Fibroblast of the conjunctiva (primary cell): ENCODE measurements at places on chromosomes 13 and 19.

- no peak for DNase-seq
These were observed 8.6 kb upstream of the HIPK4 start for GRCh38 chr19:40398417-40399131.

GRCh38 chr19:55643003-55643886 lies at the start of gene ZNF581:
Gene ZNF581 (plus strand): TSS chr19:55643649. CDS start chr19:55644572, 923 bp downstream.
- DNase-seq = no peak

GRCh38 chr13:70856711-70857110 lies 748.5 kb upstream of the KLHL1 start:
- DNase-seq = no peak

- DNase-seq = no peak
These were observed 5.3 kb downstream of the SLC25A15 start for GRCh38 chr13:40794414-40795368.

GRCh38 chr13:89061821-89062220 lies 1390.7 kb downstream of the SLITRK5 start:
- no peak for DNase-seq

- DNase-seq = peak; percentile 37
These were observed 169.6 kb upstream of the GPR12 start for GRCh38 chr13:26929971-26930730.

DNA sequence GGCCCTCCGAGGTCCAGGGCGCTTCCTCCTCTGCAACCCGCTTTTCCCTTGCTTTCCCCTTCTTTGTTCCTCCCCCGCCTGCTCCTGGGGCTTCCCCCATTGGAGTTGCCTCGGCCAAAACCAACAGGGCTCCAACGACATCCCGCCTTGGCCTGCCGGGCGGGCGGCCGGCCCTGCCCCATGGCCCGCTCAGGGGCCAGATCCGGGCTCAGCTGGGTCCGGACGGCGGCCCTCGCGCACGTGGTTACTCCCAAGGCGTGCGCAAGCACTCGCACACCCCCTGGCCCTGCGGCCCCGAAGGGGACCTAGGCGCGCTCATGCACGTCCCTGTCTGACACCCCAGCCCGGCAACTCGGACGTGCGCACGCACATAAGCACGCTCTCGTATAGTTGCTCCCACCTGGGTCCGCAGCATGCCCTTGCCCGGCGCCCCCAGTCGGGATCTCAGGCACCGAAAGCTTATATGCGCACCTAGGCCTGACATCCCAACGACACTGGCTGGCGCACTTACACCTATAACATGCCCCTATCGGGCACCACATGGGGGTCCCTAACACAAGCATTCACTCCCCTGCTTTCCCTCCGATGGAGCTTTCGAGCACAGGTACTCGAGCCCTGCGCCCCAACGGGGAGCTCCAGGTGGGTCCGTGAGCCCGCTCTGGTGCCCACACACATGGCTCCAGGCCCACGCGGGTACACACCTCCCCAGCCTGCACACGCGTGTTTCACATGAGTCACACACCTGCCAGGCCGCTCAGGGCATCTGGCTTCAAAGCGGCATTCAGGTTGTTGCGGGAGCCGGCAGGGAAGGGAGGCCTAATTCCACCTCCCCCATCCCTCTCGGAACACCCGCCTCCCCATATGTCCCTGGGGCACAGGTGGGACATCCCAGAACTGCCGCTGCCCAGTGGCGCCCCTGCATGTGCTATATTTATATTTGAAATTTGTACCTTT lies 15.0 kb downstream of the NFIX start:
- DNase-seq = no peak
